ENCODE measurements at places on chromosomes 3 and 15.

DNA sequence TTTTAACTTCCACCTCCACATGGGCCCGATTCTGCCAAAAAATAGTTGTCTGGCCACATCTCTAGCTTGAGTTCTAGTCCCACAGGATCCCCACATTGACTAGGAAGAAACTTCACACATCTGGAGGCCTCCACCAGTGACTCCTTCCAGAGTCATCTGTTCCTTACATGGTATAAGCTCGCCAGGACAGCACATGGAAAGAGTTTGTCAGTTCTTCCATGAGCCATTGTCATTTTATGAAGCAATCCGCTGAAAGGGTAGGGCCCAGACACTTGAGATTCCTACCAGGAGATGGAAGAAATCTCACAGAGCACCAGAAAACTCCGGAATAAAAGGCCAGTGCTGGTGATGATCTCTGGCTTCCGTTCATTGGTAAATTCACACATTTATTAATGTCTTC, 350.5 kb upstream of the ICE2 start:
- DNase-seq, result no peak

DNA sequence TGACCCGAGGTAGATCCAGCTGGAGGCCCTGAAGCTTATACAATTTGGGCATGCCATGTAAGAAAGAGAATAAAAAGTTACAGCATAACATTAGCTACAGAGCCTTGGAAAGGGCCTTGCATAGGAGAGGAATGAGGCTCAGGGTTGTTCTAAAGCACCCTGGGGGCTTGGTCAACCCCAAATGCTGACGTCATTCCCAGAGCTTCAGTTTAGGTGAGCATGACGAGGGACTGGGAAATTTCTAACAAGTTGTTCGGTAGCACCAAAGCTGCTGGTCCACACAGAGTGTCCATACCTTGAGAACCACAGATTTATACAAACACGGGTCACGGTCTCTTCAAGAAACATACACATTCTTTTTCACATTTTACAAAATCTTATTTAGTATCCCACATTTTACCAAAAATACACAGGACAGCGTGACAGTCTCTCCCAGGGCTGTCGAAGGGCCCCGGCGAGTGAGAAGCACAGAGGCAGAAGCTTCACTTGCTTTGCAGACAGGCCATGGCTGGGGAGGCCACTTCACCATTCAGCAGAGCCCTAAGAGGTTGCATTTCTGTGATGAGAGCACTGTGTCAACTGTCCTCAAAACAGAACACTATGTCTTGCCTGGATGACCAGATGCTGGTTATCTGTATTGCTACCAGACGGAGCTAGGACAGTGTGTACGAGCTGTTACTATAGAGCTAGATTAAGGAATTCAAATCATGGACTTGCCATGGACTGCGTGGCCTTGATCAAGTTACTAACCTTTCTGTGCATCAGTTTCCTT, 68.2 kb upstream of the ARRDC4 start:
- no peak for DNase-seq

GRCh38 chr3:112228786-112229185, 65.2 kb downstream of the SLC9C1 start:
- no peak for DNase-seq

DNA sequence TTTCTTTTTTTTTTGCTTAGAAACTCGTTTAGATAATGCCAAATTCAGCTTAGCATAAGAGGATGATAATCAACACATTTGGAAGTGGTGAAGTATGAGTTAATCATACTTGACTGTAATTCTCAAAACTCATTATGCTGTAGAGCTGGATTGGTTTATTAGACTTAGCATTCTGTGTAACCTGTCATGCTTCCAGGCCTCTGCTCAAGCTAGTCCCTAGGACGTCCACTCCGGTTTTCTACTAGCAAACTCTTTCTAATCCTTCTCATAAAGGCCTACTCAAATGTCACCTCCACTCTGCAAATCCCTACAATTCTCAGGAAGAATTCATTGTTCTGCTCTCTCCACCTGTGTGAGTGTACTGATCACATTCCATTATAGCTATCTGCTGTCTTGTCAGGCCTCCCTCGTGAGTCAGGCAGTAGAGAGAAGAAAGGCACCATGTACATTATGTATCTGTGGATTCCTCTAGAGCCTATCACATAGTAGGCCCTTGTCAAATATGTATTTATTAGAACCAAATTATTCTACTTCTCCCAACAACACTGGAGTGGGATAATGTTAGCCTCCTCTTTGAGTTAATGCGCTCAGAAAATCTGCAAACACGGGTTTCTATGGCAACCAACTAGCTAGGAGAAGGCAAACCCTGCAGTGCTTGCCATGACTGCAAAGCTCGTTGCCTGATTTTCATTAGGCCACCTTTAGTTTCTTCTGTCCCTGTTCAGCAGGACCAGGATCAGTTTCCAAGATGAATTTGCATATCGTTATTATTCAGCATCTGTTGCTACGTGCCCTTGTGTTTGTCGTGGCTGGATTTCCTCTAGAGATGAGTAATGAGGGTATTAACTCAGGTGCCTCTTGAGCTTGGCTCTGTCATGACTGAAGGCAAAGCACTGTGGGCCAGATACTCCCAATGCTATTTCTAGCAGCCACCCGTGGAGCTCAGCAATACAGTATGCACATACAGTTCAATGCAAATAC, 30.7 kb downstream of the ATP13A5 start:
- no peak for DNase-seq

- DNase-seq, result no peak
These were observed 466 bp upstream of the HCN4 start for GRCh38 chr15:73369154-73369694.

GRCh38 chr3:33791477-33792166, 6.8 kb upstream of the PDCD6IP start:
- no peak for DNase-seq

DNA sequence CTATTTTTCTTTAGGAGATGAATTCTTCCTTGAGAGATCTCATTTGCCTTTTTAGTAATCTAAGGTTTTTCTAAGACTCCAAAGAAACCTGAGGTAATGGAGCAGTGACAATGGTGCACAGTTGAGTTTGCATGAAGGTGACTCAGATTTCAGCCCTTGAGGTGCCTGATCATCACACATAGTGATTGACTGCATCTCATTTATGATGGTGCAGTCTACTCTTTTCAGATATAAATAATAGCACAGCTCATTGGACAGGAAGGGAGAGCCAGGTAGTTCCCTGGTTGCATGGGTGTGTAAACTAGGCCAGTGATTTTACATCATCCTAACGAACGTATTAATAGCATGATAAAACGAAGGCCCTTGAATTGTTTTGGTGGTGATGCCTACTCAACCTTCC, 86.1 kb upstream of the SAMMSON start:
- no peak for DNase-seq

GRCh38 chr3:94413336-94414108, 350.7 kb downstream of the NSUN3 start:
- DNase-seq, result no peak

- DNase-seq, result no peak
These were observed 662.0 kb upstream of the CCDC54 start for GRCh38 chr3:106715286-106715685.

DNA sequence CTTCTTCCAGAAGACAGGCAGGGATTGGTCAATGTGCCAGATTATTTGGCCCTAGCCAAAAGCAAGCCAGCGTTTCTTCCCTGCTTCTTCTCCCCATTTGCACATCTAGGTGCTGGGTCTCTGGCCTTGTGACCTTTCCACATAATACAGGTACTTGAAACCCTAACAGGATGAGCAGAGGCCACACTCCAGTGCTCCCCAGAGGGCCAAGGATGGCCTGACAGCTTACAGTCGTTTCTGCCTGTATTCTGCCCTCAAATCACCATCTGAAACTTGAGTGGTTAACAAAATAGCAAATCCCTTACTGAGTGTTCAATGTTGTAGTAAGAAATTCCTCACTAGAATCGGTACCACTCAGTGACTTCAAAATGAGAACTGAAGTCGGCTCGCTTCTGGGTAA, 29.1 kb downstream of the MKRN2 start:
- DNase-seq, result no peak

DNA sequence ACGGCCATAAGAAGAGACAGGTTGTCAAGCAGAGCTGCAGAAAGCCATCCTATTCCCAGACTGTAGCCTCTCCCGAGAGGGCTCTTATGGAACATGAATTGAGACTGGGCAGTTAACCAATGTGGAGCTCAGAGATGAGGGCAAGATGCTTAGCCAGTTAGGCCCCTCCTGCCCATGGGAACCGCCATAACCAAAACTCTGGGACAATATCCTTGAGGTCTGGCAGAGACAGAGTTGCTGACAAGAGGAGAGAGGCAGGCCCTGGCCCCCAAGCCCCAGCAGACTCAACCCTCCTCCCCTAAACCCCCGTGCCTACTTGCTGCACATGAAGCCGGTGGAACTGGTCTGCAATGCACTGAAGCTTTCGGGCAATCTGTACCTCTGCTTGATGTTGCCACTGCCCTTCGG, 4.8 kb downstream of the BMF start:
- DNase-seq, result no peak

DNA sequence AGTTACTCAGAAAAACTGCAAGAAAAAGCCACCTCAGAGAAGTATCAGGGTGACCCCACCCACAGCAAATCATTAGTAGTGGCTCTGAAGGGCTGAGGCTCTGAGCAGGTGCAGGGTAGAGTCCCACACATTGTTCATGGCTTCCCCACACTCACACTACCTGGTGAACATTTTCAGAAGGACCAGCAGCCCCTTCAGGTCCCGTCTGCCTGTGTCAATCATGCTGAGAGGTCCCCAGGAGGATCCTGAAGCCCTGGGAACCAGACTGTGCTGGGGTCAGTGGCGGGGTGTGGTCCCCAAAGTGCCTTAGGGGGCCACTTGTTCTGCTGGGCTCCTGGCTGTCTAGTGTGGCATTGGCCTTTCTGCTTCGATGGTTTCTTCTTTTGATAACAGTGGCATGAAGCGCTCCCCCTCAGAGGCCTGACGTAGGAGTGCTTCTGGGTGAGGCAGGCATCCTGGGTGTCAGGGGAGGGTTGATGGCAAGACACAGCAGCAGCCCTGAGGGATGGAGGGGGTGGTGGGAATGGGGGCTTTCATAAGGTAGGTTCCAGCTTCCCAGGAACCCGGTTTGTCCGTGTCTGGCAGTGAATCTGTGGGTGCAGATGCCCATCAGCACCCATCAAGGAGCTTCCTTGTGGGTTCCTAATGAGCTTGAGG, 19.0 kb upstream of the FANCD2 start:
- no peak for DNase-seq

GRCh38 chr15:48582452-48583247, 62.9 kb downstream of the FBN1 start:
- no peak for DNase-seq

DNA sequence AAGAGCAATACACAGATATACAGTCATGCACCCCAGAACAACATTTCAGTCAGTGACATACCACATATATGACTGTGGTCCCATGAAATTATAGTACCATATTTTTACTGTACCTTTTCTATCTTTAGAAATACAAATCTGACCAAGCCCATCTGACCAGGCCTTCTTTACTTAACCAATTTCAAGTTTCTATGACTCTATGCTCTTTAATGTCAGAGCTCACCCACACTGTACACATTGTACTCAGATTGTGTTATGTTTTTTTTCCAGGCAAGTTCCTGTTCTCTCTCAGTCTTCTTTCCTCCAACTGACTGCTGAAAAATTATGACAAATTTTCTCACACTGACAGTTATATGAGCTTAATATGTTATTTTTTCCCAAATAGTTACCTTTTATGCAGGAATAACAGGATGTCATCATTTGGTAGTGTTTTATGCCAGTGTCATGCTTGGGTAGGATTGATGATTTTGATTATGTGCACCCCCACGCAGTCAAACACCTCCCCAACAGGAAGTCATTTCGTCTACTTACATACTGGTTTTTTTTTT, 8.0 kb upstream of the CBLB start:
- DNase-seq, result no peak

DNA sequence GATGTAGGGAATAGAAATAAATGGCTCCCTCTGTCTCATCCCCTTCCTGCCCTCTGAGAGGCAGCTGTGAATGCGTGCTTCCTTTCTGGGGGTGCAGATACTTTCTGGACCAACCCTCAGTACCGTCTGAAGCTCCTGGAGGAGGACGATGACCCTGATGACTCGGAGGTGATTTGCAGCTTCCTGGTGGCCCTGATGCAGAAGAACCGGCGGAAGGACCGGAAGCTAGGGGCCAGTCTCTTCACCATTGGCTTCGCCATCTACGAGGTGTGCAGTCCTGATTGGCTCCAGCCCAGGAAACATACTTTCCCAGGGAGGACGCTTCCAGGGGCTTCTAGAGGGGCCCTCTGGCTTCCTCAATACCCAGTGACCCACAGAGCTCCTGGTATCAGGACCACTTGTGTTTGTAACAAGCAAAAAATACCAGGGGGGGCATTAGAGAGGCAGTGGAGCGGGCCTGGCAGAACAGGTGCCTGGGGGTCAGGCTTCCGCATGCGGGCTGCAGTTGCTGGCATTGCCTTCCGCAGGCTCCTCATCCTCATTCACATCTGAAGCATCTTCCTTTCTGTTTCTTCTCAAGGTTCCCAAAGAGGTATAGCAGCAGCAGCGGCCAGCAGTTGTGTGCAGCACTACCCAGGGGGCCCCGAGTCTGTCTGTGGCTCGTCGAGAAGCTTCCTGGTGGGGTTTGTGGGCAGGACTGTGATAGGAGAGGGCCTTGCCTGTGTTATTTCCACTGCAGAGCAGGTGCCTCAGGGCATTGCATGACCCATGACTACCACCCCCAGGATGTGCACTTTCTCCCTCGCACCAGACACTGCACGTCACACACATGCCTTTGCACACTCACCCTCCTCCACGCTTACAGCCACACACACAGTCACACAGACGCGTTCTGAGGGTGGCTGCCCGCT, 42.5 kb downstream of the CAPN3 start:
- DNase-seq, result no peak

DNA sequence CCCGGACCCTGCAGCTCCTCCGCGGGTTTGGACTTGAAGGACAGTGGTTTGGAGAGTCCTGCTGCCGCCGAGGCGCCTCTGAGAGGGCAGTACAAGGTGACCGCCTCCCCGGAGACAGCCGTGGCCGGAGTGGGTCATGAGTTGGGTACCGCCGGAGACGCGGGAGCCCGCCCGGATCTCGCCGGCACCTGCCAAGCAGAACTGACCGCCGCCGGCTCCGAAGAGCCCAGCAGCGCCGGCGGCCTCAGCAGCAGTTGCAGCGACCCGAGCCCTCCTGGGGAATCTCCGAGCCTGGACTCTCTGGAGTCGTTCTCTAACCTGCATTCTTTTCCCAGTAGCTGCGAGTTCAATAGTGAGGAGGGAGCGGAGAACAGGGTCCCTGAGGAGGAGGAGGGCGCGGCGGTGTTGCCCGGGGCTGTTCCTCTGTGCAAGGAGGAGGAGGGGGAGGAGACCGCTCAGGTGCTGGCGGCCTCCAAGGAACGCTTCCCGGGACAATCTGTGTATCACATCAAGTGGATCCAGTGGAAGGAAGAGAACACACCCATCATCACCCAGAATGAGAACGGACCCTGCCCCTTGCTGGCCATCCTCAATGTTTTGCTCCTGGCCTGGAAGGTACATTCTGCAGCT, 634 bp downstream of the MINDY2 start:
- DNase-seq, result peak; percentile 25

GRCh38 chr3:52005571-52005986, 9.9 kb upstream of the RPL29 start:
- no peak for DNase-seq
